H9 (cell line): ENCODE measurements at places on chromosomes 3 and 15. TPM values are rescaled to one million over a fixed set of nuclear protein-coding genes. Genes with fewer than 3 reads are reported as not detected.

The SV2B gene
- total RNA-seq, result 0.07 TPM in 1 of 2 replicates, not detected in the other

The SI gene
- total RNA-seq, result not detected in 2 replicates

The SLC41A3 gene
- total RNA-seq, result 35.5 and 37.3 TPM in 2 replicates

The TTLL13 gene
- total RNA-seq, result not detected in 2 replicates

DNA sequence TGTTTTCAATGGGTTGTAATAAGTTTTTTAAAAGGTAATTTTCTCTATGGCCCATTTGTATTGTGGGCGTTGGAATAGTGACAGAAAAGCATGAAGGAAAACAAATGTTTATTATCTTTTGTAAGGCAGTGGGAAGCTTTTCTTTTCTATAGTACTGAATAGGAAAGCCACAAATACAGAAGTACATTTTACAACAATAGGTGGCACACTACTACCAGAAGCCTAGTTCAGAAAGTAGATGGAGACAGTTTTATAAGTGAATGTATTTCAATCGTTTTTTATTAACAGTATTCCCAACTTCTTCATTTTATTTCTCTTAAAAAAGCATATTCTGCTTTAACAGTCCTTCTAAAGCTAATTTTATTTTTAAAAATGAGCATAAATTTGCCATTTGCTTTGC, 296.7 kb downstream of the PTPRG start:
- peaks cover 13% of the 10 kb centered on the region; the same call in 1 of the 2 replicates for H3K4me1 ChIP-seq
- H3K36me3 ChIP-seq, result peaks cover 8% of the 10 kb centered on the region
- DNase-seq, result no peak
- no peak overlapping the region for H3K4me3 ChIP-seq

DNA sequence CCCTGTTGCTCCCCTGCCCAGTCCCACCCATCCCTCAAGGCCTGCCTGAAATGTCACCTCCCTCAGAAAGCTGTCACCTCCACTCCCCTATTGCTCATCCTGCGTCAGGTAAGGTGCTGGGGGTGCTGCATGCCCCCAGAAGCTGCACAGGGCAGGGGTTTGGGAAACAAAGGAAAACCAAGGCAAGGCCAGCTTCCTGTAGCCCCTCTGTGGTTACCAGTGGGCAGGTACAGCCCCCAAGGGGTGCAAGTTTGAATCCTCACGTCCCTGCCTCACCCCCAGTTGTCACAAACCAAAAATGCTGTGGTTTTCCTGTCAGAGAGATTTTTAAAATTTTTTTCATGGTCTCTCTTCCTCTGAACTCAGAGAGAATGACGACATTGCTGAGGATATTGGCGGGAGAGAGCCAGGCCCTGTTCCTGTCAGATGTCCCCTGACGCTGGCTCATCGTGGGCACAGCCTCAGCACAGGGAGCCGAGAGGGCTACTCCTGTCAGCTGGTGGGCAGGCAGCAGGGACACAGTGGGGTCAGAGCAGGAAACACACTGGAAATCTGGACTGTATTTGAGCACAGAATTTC, 27.0 kb downstream of the PSTPIP1 start:
- no peak for DNase-seq
- H3K27me3 ChIP-seq, result no peaks in the 10 kb centered on the region
- H3K27ac ChIP-seq, result no peak overlapping the region
- no peaks in the 10 kb centered on the region for H3K36me3 ChIP-seq

DNA sequence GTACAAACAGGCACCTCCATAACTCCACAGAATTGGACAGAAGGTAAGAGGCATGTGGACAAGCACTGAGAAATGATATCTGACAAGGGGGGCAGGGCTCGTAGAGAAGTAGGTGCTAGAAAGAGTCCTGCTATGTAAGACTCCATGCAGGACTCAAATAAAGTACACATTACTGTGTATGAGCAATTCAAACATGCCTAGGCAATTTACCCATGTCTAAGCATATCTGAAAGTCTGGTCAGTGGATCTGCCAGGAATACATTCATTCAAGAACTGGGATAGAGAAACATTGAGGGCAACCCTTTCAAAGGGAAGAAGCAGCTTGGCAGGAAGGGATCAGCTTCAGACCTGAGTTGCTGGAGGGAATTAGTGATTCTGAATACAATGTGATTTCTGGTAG, 174.1 kb upstream of the MCTP2 start:
- H3K4me1 ChIP-seq, result no peaks in the 10 kb centered on the region
- no peaks in the 10 kb centered on the region for H3K36me3 ChIP-seq
- H3K27me3 ChIP-seq, result no peaks in the 10 kb centered on the region
- H3K27ac ChIP-seq, result no peak overlapping the region
- no peak overlapping the region for H3K4me3 ChIP-seq

GRCh38 chr3:106256249-106256957, 387.6 kb upstream of the CBLB start:
- no peaks in the 10 kb centered on the region for H3K27me3 ChIP-seq
- peak; percentile 30 for DNase-seq
- no peak overlapping the region for H3K27ac ChIP-seq

GRCh38 chr3:49689046-49689907, at the start of the genes MST1 and RNF123:
Gene MST1 (minus strand): TSS chr3:49689474. CDS start chr3:49688691, 783 bp downstream.
Gene RNF123 (plus strand): TSS chr3:49689557. CDS start chr3:49691166, 1,609 bp downstream.
- peaks cover 10% of the 10 kb centered on the region for H3K36me3 ChIP-seq
- DNase-seq, result peak; percentile 94
- no peaks in the 10 kb centered on the region for H3K27me3 ChIP-seq
- no peak within 1 kb of the TSS for H3K27ac ChIP-seq
- no peaks in the 10 kb centered on the region for H3K4me1 ChIP-seq

DNA sequence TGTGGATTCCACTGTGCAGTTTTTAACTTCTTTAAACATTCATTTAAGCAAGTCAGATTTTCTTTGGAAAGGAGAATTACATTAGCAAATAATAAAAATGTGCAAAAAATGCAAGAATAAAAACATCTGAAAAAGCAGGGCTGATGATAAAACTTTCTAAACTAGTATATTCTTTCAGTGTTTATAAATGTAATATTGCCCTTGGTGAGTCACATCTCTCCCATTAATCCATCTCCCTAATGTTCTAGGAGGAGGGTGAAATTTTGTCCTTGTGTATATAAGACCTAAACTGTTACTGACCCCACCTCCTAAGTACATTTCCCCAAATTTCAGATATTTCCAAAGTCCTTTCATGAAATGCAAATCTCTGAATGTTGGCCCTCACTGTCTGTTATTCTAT, 28.5 kb upstream of the DCUN1D1 start:
- no peak overlapping the region for H3K27ac ChIP-seq
- peaks cover 7% of the 10 kb centered on the region; the same call in 1 of the 2 replicates for H3K4me1 ChIP-seq
- no peak overlapping the region for H3K4me3 ChIP-seq
- H3K27me3 ChIP-seq, result no peaks in the 10 kb centered on the region
- H3K36me3 ChIP-seq, result peaks cover under 1% of the 10 kb centered on the region; the same call in 1 of the 2 replicates

DNA sequence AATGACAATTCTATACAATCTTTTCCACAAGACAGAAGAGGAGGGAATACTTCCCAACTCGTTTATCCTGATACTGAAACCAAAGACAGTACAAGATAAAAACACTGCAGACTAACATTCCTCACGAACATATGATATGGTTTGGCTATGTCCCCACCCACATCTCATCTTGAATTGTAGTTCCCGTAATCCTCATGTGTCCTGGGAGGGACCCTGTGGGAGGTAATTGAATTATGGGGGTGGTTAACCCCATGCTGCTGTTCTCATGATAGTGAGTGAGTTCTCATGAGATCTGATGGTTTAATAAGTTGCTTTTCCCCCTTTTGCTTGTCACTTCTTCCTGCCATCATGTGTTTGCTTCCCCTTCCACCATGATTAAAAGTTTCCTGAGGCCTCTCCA, 83.9 kb upstream of the PROK2 start:
- DNase-seq, result no peak
- H3K4me3 ChIP-seq, result no peak overlapping the region
- H3K27ac ChIP-seq, result no peak overlapping the region

- peak; percentile 51 for DNase-seq
- H3K4me1 ChIP-seq, result no peaks in the 10 kb centered on the region; the same call in 1 of the 2 replicates
- H3K27me3 ChIP-seq, result no peaks in the 10 kb centered on the region
- no peaks in the 10 kb centered on the region for H3K36me3 ChIP-seq
These were observed 114.0 kb downstream of the RFTN1 start for GRCh38 chr3:16399473-16399872.

GRCh38 chr15:67202091-67202490, 52.4 kb downstream of the AAGAB start:
- DNase-seq, result no peak
- no peak overlapping the region for H3K27ac ChIP-seq
- peaks cover 35% of the 10 kb centered on the region for H3K36me3 ChIP-seq
- no peak overlapping the region for H3K4me3 ChIP-seq

DNA sequence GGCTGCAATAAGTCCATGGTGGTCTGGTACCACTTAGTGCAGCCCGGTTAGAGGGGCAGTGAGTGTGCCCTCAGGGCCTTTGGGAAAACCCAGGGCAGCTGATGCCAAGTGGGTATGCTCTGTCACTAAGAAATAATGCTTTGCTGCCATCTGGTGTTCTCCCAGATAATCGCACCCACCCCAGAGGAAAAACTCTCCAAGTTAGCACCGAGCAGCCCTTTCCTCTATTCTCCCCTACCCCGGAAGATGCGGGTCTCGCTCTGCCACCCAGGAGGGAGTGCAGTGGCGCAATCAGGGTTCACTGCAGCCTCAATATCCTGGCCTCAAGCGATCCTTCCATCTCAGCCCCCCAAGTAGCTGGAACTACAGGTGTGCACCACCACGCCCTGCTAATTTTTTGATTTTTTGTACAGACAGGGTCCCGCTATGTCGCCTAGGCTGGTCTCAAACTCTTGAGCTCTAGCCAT, 21.3 kb upstream of the DAPK2 start:
- peaks cover 9% of the 10 kb centered on the region for H3K36me3 ChIP-seq
- H3K4me3 ChIP-seq, result no peak overlapping the region
- no peak overlapping the region for H3K27ac ChIP-seq
- peak; percentile 83 for DNase-seq

- no peak overlapping the region for H3K27ac ChIP-seq
- no peak for DNase-seq
- no peak overlapping the region for H3K4me3 ChIP-seq
- H3K4me1 ChIP-seq, result no peaks in the 10 kb centered on the region
- no peaks in the 10 kb centered on the region for H3K36me3 ChIP-seq
These were observed 245.3 kb upstream of the NR2E3 start for GRCh38 chr15:71565006-71565405.

DNA sequence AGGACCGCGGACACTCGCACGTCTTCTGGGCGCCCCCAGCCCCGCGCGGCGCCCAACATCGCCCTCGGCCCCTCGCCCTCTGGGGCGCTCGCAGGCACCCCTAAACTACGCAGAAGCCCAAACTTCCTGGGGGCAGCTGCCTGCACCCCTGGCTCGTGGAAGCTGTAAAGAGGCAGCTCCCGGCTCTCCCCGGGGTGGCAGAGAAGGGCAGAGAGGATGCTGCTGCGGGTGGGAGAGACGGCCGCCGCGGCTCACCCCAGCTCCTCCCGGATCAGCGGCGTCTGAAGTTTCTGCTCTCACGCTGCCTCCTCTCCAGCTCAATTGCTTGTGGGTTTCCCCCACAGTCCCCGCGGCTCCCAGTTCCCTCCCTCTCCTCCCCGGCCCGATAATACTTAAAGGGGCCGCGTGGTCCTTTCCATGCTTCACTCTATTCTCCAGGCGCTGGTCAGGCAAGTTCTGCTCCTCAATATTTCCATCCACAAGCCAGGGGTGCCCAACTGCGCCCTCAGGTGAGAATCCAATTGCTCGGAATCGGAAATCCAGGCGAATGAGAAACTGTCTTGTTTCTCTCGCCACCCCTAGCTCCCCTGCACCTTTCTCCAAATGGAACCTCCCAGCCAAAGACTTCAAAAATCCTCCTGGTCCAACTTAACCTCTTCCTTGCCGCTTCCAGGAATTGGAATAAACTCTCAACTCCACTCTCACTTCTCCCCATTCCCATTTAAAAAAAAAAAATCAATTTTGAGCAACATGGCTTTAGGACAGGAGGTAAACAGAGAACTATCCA, 748.5 kb downstream of the ROBO1 start:
- H3K27me3 ChIP-seq, result no peaks in the 10 kb centered on the region
- peaks cover 4% of the 10 kb centered on the region; the same call in 1 of the 2 replicates for H3K4me1 ChIP-seq
- DNase-seq, result peak; percentile 85
- H3K36me3 ChIP-seq, result no peaks in the 10 kb centered on the region

GRCh38 chr3:5221701-5222100, 34.2 kb downstream of the EDEM1 start:
- no peak for DNase-seq
- no peak overlapping the region for H3K4me3 ChIP-seq
- H3K36me3 ChIP-seq, result peaks cover 10% of the 10 kb centered on the region
- no peaks in the 10 kb centered on the region; the same call in 1 of the 2 replicates for H3K4me1 ChIP-seq
- no peak overlapping the region for H3K27ac ChIP-seq

DNA sequence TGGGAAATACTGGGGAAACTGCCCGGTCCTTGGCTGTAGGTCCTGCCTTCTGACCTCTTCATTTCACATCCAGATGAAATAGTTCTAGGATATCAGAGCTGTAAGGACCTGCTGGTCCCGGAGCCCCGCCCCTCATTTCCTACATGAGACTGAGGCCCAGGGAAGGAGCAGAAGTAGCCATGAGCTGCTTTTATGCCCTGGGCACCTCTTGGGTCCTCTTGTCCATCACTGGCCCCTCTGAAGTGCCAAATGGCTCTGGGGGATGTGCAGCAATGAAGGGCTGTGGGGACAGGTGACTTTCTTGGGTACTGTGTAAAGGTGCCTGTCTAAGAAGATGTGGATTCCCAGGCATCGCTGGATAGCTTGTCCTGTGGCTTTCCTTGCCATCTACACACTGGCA, 40.3 kb upstream of the ESYT3 start:
- H3K36me3 ChIP-seq, result no peaks in the 10 kb centered on the region
- H3K27ac ChIP-seq, result no peak overlapping the region
- peaks cover 3% of the 10 kb centered on the region; the same call in 1 of the 2 replicates for H3K4me1 ChIP-seq
- no peak for DNase-seq
- H3K4me3 ChIP-seq, result no peak overlapping the region

DNA sequence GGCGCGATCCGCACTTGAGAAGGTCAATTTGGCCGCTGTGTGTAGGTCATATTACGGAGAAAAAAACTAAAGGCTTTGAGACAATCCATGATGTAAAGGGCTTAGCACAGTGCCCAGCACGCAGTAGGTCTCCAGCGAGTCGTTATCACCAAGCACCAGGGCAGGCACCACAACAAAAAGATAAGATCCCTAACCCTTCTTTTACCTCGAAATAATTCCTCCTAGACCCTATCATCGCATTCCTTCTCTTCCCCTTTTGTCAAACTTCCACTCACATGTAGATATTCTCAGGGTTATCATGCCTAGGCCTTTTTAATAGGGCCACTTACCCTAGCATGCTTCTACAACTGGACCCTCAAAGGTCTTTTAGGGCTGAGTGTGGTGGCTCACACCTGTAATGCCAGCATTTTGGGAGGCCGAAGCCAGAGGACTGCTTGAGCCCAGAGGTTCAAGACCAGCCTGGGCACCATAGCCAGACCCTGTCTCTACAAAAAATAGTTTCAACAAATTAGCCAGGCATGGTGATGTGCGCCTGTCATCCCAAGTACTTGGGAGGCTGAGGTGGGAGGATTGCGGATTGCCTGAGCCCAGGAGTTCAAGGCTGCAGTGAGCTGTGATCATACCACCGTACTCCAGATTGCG, 13.5 kb downstream of the ZNF774 start:
- no peak overlapping the region for H3K4me3 ChIP-seq
- no peak for DNase-seq
- no peaks in the 10 kb centered on the region for H3K27me3 ChIP-seq
